Fibroblast of skin of back (primary cell): ENCODE measurements at places on chromosomes 2 and 18.

- DNase-seq, result no peak
Measured at GRCh38 chr2:222504191-222504590, 79.8 kb downstream of the SGPP2 start.

DNA sequence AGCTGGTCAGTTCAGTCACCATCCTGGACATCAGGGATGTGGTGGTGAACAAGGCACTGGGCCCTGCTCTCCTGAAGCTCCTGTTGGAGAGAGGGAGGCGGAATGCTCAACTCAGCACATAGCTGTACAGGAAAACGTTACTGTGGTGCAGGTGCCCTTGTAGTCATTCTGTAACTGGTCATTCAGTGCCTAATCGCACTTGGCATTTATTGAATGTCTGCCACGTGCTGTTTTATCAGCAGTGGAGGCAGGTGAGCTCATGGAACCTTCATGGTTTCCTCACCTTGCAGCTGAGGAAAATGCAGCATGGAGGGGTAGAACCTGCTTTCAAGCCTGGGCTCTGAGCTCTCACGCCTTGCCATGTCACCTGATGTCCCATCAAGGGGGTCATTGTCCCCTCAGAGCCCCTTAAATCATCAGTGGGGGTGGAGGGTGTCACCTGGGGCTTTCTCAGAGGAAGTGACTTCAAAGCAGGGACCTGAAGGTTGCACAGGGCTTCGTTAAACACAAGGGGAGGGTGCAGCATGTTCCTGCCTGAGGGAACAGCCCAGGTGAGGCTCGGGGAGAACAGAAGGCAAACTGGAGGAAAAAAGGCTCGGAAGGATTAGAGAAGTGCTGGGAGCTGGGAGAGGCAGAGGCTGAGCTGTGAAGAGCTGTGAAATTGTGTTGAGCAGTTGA, 56.0 kb upstream of the RPL31 start:
- DNase-seq, result no peak

GRCh38 chr2:101057051-101057933, 55.2 kb downstream of the RPL31 start:
- no peak for DNase-seq

DNA sequence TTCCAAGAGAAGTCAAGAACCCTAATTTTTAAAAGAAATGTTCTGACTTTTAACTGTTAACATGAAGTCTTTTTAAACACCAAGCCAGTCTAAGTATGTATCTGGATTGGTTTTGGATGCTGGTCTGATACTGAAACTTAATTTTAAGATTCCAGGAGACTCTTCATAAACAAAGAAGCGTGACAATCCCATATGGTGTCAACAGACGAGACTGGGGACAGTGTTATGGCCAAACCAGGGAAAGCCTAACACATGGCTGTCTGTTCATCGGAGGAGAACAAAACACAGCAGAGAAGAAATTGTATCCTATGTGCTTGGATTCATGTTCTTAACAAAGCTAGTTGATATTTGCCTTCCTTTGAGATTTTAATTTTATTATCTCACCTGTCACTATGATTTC, 80.5 kb upstream of the UPP2 start:
- DNase-seq, result no peak

DNA sequence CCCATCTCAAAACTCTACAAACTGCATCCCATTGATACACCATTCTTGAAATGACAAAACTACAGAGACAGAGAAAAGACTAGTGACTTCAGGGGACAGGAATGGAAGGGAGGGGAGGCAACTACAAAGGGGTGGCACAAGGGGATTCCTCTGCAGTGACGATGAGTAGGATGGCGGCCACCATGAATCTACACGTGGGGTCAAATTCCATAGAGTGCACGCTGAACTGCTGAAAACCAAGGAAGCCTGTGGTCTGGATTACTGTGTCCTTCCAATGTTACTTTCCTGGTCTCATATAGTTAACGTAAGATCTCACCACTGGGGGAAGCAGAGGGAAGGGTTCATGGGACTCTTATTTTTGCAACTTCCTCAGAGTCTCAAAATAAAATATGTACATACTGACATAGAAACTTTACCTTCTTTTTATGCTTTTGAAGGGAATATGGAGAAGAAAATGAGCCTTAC, 23.6 kb downstream of the COX7A2L start:
- peak; percentile 72 for DNase-seq

DNA sequence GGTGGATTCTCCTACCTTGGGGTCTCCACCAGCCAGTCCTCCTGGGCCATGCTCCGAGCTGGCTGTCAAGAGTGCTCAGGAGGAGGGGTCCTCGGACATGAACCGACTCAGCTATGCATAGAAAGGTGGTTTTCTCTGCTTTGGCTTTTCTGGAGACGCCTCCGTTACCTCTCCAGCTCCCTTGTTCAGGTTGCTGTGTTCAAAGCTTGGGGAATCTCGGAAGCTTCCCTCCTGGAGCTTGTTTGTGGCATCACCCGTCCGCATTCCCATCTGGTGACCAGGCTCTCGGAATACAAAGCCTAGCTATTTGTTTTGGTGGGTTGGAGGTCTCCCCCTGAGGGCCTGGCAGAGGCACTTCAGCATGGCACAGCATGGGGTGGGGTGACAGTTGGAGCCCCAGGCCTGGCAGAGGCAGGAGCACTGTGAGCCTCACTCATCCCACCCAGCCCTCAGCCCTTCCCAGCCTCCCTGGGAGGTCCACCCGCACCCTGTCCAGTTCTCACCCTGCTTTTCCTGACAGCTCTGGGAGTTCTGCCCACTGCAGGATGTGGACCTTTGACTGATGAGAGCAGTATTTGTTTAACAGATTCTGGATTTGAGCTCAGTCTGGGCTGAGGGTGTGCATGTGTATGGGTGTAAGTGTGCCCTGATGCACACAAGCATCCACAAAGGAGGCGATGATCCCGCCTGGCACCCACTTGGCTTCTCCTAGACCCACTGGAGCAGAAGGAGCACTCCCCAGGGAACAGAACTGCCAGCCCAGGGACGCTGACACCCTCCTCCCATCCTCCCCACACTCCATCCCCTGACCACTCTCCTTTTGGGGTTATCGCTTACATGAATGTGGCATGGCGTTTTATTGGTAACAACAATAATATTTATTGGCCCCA, 107.3 kb upstream of the HS6ST1 start:
- peak; percentile 88 for DNase-seq

- DNase-seq, result peak; percentile 73
Measured at GRCh38 chr2:32485399-32485798, 128.6 kb downstream of the BIRC6 start.

DNA sequence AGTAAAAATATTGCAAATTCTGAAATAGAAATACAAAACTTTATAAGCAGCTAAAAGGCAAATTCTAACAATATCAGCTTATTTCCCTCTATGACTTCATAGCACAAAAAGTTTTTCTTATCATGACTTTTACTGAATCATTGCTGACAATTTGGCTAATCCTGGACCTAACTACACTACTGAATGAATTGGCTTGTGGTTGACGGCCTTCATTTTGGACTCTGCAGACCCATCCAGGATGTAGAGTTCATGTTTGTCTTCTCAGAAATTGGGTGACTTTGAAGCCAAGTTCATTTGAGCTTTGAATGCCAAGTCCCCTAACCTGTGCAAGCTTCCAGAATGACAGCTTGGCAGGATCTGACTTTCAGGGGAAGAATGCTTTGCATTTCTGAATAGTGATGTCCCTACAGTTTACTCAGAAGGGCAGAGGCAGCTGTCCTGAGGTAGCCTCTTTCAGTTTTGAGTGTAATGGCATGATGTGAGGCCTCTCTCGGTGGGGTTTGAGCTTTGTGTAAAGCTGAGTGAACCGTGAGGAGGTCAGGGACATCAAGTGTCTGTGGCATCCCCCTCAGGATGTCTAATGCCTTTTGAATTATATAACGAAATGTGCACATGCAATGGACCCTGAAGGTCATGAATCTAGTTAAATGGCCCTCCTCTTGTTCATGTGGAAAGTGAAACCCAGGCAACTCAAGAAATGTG, 48.0 kb downstream of the EFEMP1 start:
- DNase-seq, result peak; percentile 69

- DNase-seq, result no peak
Measured at GRCh38 chr2:102677244-102678215, 58.2 kb downstream of the SLC9A2 start.

- no peak for DNase-seq
Measured at GRCh38 chr2:233553366-233553765, 13.2 kb downstream of the USP40 start.

GRCh38 chr2:207775473-207775872, 5.8 kb upstream of the FZD5 start:
- DNase-seq, result no peak

DNA sequence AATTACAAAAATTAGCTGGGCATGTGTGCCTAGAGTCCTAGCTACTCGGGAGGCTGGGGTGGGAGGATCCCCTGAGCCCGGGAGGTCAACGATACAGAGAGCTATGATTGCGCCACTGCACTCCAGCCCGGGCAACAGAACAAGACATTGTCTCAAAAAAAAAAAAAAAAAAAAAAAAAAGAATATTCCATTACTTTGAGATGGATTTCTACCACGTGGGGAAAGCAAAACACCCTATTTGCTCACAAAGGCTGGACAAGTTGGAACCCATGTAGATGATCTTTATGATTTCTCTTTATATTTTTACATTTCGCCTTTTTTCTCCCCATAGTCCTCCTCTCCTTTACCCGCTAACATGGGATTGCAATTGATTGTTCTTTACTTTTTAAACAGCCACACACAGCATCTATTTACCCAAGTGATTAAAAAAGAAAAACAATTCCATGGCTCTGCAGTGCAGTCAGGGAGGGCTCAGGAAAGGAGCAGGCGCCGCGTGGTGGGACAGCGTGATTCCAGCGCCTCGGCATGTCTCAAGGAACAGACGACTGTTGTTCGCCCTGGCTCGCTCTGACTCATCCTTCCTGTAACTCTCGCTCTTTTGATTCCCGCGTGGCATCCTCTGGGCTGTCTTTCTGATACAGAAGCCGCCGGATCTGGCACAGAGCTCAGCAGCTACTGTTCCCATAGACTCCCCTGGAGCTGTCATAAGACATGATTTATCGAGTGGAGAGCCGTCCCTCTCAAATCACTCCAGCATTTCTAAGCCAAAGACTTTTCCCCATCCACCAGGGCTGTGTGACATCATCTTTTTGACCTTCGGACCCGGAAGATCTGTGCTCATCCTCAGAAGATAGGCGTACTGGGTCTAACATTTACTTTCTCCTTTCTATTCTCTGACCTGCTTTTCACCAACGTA, 230.4 kb upstream of the AGAP1 start:
- peak; percentile 95 for DNase-seq

- no peak for DNase-seq
Measured at GRCh38 chr2:54041135-54041534, 70.3 kb upstream of the PSME4 start.

DNA sequence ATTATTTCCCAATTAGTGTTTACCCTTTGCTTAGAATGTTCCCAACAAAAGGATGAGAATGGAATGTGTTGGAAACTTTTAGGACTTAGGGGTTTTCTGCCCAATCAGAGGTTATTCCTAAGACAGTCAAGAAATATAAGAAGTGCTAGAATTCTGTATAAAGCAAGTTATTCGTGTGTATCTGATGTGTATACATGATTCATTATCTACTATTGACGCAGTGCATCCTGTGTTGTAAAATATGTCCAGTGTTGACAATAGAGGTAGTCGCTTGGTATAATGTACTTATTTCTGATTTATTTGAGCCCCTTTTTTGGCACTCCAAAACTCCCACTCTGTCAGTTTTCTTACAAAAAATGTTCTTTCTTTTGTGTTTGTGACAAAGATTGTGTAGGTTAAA, 881 bp downstream of the PIKFYVE start:
- DNase-seq, result no peak

DNA sequence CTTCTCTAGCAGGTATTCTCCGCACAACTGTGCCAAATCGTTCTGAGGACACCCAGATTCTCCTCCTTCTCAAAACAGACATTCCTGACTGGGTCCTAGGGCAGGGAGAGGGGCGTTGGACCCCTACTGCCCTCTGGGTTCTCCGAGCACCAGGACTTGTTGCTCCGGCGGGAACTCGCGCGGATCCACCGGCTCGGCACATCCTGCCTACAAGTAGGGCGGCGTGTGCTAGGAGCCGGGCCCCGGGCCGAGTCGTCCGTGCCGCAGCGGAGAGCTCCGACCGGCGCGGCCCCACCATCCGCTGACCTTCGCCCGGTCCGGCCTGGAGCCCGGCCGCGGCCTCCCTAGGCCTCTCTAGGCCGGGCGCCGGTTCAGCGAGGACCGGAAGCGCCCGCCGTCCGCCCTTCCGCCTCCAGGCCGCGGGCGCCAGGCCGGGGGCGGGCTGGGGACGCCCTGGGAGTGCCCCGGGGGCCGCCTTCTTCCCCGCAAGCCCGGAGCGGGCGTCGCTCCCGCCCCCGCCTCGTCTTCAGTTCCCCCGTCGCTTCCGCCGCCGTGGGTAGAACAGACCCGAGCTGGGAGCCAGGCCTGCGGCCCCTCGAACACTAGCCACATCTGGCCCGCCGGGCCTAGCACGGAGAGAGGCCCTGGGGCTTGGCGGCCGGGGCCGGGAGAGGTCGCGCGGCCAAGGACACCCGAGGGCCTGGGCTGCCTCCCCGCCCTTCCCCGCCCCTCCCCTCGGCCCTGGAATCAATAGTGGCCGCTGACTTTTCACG, 7.6 kb upstream of the ONECUT2 start:
- no peak for DNase-seq
